ENCODE measurements at places on chromosomes 6 and 20.

GRCh38 chr20:49281059-49281912 is 3.4 kb upstream of the ZNFX1 start:
- DNase-seq = peak; percentile 28

DNA sequence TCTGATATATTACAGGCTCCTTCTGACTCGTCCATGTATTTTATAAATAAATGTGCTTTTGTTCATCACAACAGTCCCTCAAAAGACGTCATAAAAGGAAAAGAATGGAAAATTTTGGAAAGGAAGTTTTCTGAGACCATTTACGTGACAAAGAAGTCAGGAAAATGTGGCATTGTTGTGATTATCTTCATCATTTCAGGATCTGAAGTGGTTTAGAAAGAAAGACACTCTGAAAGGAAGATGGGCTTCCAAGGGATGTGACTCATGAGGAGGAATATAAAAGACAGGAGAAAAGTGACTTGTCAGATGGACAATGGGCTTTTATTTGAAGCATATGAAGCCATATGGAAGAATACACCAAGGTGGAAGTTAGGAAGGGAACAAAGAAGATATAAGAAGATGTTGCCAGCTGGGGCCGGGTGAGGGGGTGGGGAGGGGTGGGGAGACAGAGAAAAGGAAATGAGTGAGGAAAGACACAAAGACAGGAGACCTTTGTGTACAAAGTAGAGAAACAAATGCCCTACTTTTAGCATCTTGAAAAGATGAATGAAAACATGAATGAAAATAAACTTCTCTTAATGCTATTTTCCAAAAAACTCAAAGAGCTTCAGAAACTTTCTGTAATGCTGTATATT is 190.3 kb upstream of the PREP start:
- no peak for DNase-seq

GRCh38 chr20:2468581-2469407 is 1.8 kb downstream of the SNRPB start:
- DNase-seq = no peak

- DNase-seq = no peak
These were observed 549.3 kb downstream of the PRKN start for GRCh38 chr6:162178266-162178665.

GRCh38 chr20:10560686-10561085 is 113.1 kb downstream of the JAG1 start:
- DNase-seq = no peak

GRCh38 chr20:9344083-9344920 is 170.1 kb upstream of the LAMP5 start:
- DNase-seq = no peak

DNA sequence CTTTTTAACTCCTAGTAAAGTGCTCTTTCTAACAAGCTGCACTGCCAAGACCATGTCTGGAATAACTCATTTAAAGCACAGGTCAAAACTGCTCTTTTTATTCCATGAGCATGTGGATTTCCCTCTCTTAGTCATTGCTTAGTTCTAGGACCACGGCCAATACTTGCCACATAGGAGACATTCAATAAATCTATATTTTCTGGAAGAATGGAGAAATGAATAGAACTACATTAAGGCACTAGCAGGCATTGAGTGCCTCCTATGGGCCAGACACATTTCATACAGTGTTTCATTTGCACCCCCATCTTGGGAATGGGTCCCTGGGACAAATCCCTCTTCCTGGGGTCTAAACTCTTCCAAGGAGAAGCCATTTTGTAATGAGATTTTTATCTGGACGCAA is 552.8 kb upstream of the CITED2 start:
- DNase-seq = no peak

DNA sequence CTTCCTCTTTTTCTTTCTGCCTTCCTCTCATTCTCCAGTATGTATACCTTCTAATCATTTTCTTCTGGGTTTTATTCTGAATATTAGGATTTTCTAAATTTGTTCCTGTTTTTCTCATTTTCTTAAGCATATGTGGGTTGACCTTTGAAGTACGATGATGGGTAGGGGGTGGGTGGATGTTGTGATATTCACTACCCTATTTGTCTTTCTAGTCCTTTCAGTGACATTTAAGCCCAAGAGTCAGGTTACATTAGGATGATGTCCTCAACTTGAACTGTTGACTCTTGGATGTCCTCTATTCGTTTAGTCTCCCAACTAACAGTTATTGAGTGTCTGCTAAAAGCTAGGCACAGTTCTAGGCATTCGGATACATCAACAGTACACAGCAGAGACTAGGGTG is 7.3 kb downstream of the ABT1 start:
- DNase-seq = no peak

GRCh38 chr6:137764464-137764863 is 102.6 kb upstream of the TNFAIP3 start:
- no peak for DNase-seq

- no peak for DNase-seq
These were observed 395.1 kb upstream of the CNR1 start for GRCh38 chr6:88561034-88561953.

GRCh38 chr20:24580006-24580405 is 110.6 kb downstream of the SYNDIG1 start:
- DNase-seq = no peak

DNA sequence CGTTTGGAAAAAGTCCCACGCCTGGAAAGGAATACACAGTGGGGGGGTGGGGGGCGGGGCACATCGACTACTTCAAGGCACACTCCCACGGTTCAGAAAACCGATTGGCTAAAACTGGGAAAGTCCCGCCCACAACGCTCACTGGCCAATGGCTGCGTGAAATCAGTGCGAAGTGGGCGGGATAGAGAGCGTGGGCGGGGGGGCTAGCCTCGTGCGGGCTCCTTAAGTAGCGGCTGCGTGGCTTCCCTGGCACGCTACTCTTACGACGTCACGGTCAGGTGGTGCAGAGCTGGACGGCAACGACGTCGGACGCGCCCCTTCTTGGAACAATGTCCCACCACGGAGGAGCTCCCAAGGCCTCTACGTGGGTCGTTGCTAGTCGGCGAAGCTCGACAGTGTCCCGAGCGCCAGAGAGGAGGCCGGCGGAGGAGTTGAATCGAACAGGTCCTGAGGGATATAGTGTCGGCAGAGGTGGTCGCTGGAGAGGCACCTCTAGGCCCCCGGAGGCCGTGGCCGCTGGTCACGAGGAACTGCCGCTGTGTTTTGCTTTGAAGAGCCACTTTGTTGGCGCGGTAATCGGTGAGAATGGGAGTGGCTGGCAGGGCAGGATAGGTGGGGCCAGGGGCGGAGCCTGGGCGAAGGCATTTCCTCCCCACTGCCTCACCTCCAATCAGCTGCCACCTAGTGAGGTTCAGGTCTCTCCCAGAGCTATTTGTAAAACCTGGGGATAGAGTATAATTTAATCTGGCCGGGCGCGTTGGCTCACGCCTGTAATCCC is at the start of gene DDX43:
Gene DDX43, plus strand, starts transcription at position 252 of the 778 bp plus-strand sequence. Its CDS starts 78 bp downstream, at position 330.
- peak; percentile 63 for DNase-seq

- DNase-seq = no peak
These were observed 88.5 kb downstream of the PRKN start for GRCh38 chr6:162638931-162639574.

DNA sequence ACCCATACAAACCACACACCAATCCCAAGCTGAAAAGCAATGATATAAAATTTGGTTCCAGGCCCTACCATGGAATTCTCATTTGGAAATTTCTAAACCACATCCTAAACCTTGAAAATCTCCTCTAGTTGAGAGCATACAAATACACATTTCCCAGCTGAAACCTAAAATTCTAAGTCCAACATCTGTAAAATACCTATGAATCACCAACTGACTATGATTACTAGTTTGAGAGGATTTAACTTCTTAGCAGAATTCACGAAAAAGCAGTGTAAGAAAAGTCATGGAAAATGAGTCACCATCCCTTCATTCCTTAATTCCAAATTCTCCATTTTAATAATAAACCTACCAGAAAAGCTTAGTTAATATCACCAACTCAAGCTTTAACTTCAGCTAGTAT is 15.4 kb downstream of the RANBP9 start:
- no peak for DNase-seq

DNA sequence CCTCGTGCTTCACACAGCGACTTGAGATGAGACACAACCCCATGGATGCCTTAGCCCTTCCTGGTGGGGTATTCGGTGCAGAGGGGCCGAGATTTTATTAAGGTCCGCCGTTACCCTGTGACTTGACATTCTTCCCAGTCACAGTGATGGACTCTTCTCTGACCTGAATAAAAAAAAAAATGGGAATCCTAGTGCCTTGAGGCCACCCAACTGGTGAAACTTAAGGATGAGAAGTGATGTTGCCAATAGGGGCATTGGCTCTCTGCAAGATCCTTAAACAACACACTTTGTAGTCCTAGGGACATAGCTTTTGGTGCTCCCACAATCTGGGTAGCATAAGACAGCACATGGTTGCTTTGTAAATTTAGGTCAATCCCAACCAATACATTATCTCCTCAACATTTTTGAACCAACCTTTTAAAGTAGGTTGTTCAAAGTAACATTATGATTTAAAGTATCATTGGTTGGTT is 814 bp upstream of the ADNP start:
- no peak for DNase-seq

DNA sequence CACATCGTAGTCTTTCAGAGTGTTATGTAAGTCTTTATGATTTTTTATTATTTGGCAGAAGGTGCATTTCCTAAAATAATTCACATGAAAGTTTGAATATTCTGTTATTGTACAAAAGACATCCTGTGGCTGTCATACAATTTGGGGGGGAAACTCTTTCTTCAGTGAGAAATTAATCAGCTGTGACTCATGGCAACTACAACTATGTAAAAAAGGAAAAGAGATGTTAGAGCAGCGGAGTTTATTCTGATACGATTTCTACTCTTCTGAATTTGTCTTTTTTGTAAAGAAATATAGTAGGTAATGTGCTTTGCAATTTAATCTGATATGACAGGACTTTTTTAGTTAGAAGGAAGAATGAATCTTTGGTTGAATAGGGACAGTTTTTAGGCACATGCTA is 14.2 kb downstream of the COL19A1 start:
- DNase-seq = no peak

DNA sequence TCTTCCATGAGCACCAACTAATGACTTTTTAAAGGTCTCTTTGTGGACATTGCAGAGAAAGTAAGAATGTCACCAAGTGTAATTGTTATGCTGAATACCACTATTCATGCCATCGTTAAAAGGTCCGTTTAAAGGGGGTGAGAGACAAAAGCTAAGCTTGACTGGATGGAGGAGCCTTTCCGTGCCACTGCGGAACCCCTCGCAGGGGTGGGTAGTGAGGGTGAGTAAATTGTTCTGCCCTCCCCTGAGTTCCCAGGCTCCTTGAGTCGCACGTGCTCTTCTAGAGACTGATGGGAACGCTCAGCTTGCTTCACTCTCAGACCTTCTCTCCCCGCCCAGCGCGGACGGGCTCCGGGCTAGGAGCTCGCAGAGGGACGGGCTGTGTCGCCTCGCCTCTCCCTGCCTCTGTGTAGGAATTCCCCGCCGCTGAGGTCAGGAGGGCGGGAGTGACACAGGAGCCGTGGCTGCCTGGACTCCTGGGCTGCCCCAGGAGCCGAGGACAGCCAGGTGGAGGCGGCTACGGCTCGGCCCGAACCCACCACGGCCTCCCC is 314.8 kb upstream of the QKI start:
- peak; percentile 76 for DNase-seq

GRCh38 chr20:5910186-5910585 is 40.1 kb downstream of the TRMT6 start:
- DNase-seq = no peak

- DNase-seq = no peak
These were observed 181.6 kb downstream of the OTOR start for GRCh38 chr20:16929756-16930155.

GRCh38 chr6:125212377-125212776 is 58.8 kb downstream of the TPD52L1 start:
- DNase-seq = peak; percentile 18

- peak; percentile 70 for DNase-seq
These were observed 593.4 kb upstream of the JAG1 start for GRCh38 chr20:11267131-11267761.

DNA sequence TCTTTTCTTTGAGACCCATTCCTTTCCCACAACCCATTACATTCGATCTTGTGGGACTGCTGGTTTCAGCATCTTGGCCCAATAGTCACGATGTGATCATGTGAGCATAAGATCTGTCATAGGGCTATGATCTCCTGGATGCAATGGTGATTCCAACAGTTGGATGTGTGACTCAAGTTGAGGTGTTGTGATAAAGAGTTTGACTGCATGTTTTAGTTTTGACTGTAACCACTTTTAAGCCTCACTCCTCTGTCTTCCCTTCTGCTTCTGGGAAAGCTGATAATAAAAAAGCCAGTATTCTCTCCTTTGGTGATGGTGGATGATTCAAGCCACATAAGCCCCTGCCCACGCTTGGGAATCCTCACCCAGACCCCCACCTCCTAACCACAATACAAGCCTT is 117.0 kb upstream of the ASCC3 start:
- no peak for DNase-seq

GRCh38 chr6:89454300-89454699 is 21.3 kb downstream of the ANKRD6 start:
- DNase-seq = no peak

- DNase-seq = no peak
These were observed 8.3 kb downstream of the OARD1 start for GRCh38 chr6:41063884-41064285.

DNA sequence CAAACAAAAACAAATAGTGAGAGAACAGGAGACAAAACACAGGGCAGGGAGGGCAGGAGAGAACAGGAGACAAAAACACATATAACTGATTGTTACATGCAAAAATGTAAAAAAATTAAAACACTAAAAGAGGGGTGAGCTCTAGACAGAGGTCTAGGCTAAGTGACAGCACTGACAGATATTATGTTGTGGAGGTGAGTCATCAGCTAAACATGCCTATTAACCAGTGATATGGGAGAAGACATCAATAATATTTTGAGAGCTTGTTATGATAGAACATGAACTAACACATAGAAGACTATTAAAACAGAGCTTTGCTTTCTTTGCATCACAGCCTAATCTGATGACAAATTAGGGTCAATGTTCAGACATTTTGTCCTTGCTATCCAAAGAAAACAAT is 972.7 kb downstream of the PRIM2 start:
- DNase-seq = no peak

GRCh38 chr6:151553416-151554165 is 59.8 kb downstream of the CCDC170 start:
- no peak for DNase-seq

- no peak for DNase-seq
These were observed 226.8 kb downstream of the UST start for GRCh38 chr6:148973538-148974208.
